ENCODE measurements at places on chromosomes 1 and 21.

DNA sequence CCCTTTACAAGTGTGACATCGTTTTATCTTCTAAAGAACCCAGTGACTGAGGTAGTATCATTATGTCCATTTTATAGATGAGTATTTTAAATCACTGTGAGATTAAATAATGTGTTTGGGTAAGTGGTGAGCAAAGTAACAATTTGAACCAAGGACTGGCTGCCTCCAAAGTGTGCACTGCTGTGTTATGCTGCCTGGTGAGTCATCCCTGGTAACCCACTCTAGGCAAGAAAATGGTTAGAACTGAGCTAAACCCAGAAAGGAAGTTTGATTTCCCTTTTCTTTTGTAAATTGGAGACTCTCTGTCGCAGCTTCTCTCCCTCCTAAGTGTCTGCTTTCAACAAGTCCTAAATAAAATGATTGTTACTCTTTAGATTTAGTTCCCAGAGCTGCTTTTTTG, 342.8 kb upstream of the KAZN start:
- no peak for DNase-seq

DNA sequence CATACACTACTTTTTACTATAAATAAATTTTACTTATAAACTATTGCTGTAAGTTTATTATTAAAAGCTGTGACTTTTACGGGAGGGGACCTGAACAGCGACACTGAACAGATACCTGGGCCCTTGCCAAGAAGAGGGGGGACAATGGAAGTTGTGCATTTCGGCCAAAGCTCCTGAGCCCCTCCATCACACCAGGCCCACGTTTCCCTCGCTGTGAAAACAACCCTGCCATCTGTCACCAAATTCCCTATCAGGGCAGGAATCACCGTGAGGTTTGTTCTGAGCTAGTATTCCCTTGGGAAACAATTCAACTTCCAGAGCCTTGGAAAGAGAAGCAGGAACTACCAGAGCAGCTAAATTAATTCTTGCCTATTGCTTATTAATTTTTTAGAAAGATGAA, 37.0 kb downstream of the VTCN1 start:
- no peak for DNase-seq

DNA sequence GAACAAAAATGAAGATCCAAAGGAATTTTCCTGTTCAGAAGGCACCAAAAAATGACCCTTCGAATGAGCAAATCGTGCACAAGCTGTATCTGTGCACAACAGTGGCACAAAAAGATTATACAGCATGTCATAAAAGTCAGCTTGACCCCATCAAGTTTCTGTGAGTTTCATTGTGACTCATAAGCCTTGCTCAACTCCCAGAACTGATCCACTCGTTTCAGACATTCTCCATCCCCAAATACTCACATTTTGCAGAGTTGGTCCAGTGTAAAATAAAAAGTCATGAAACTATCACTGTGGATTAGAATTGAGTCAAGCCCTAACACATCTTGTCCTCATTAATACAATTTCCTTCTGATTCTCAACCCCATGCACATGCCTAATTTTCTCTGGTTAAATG, 174.7 kb upstream of the PKN2 start:
- no peak for DNase-seq

DNA sequence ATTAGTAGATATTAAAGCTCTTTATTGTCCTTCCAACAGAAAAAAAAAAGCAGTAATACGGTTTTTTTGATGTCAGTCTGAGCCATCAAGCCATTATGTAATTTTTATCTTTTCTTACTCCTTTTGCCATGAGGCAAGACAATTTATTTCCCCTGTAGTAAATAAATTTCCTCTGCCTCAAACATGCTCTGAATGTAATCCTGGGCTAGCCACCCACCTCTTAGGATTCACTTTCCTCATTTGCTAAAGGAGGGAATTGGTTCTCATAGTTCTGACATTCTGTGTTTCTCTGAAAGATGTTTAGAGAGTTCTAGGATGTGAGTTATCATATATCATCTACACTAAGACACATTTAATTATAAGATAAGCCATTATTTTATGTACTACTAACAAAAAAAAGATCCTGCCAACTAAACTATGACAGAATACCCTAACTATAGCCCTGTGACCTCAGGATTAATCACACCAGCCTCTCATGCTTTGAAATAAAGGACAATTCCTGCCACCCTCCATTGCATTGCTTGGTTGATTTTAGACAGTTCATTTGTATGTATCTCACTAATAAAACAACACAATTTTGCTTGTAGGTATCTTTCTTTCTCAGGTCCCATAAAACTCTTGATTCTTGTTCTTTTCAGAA, 34.0 kb upstream of the RAP1A start:
- no peak for DNase-seq

DNA sequence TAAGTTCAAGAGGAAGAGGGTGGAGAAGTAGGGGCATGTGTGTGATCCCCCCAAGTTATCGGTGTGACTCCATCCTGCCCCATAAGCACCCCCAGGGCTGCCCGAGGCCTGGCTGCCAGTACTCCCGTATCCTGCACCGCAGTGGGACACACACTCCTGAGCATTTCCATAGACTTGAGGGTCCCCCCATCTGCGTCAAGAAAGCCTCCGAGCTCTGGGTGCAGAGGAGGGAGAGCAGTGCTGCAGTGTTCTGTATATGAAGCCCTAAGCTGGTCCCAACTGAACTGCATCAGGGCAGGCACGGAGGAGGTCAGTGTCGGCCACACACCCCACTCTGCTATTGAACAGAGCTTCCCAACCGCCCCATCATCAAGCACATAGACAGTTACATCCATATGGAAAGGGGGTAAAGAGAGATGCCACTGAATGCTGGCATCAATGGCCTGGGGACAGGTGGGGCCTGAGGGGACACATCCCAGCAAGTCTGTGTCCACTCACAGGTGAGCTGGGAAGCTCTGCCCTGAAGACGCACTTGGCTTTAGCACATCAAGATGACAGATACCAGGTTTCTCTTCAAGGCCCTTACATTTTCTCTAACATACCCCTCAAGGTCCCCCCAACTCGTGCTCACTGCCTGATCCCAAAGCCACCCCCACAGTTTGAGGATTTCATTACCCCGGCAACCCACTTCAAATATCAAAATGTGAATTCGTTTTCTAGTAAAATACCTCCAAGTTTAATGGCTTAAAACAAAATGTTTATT, 64.3 kb downstream of the EVA1C start:
- DNase-seq: no peak

DNA sequence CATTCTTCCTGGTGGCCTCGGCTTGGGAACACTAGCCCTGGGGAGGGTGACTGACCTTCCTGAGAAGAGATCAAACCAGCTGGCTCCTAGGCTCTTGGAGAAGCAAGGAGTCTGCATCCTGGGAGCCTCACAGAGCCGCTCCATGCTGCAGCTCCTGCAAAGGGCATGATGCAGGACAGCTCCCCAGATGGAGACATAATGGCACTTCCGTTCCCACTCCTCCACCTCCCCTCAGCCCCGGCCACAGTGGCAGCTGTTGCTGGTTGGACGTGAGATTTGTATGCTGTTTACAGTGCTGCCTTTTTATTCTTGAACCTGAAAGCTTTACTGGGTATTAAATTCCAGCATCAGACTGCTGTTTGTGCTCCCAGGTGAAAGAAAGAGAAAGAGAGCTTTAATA, 83.7 kb upstream of the CTTNBP2NL start:
- DNase-seq: no peak

GRCh38 chr1:26280333-26281042, 602 bp downstream of the SH3BGRL3 start:
- DNase-seq: no peak

DNA sequence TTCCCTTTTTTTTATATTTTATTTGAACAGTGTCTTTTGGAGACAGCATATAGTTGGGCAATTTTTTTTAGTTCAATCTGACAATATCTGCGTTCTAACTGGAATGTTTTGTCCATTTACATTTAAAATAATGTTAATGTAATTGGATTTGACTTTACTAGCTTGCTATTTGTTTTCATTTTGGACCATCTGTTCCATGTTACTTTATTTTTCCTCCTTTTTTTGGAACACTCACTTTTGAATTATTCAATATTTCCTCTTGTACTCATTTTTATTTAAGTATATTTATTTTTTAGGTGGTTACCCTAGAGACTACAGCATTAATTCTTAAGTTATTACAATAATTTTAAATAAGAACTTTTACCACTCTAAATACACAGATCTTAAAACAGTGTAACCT, 62.8 kb upstream of the C1orf87 start:
- DNase-seq: no peak

DNA sequence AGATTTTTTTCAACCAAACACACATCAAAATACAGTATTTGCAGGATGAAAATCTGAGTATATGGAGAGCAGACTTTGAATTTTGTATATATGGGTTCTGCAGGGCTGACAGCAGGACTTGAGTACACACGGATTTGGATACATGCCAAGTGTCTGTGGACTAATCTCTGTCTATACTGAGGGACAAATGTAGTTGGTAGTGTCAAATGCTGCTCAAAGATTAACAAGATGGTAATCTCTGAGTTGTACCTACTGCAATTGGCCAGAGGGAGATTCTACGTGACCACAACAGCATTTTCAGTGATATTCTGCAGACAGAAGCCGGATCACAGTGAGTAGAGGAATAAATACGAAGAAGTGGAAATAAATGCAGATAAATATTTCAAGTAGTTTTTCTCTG, 43.4 kb downstream of the SHCBP1L start:
- no peak for DNase-seq

DNA sequence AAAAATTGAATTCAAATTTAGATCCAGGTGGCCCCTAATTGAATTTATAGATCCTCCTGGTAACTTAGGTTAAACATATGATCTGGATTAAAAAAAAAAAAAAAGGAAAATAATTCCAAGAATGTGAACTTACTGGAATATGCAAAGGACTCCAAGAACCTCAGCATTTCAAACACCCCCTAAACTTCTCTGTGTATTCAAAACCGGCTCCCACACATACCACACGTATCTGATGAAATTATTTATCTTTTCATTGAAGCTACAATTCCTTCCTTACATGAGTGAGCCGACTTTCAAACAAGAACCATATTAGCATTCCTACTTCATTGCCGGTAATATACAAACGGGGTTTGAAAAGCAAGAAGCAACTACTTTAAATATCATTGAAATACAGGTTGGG, 61.4 kb upstream of the FMN2 start:
- no peak for DNase-seq

- no peak for DNase-seq
Observed at GRCh38 chr1:185473186-185473585, 156.1 kb upstream of the IVNS1ABP start.

- no peak for DNase-seq
Observed at GRCh38 chr1:21414015-21414414, 25.9 kb upstream of the NBPF3 start.

DNA sequence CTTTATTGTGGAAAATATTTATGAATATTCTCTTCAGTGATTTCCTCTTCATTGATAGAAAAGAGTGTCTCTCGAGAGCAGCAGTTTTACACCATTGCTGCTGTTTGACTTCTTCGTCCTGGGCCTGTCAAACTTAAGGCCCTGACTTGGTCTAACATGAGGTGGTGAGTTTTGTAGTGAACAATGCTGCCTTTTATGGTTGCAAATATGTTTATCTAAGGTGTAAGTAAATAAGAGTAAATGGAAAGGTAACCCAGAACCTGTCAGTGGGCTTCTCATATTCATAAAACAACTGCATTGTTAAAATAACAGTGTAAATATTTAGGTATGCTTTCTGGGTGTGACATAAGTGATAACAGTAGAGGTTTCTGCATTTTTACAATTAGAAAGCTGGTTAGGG, 62.8 kb upstream of the SCCPDH start:
- DNase-seq: no peak

DNA sequence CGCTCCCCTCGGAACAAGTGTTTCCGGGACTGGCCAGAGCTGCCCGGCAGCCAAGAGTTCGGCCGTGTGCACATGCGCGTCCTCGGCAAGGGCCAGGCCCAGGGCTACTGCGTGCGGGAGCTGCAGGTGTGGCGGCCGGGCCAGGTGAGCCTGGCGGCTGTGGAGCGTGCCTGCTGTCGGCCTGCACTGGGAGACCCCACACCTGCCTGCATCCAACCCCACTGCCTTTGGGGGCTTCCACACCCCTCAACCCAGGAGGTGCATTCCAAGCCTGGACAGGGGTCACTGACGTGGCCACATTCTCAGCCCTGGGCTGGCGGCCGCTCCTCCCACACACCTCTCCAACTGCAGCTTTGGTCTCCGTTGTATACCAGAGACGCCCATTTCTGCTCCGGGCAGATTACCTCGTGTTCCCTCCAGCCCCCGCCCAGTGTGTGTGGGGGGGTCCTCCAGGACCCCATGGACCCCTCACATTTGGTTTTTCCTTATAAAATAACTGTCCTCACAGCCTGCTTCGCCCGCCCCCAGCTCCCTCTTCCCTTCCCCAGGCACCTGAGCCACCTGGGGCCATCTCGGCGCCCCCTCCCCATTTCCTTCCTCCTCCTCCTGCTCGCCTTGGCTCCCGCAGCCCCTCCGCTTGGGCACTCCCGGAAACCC, 6.1 kb downstream of the RNF223 start:
- DNase-seq: no peak

DNA sequence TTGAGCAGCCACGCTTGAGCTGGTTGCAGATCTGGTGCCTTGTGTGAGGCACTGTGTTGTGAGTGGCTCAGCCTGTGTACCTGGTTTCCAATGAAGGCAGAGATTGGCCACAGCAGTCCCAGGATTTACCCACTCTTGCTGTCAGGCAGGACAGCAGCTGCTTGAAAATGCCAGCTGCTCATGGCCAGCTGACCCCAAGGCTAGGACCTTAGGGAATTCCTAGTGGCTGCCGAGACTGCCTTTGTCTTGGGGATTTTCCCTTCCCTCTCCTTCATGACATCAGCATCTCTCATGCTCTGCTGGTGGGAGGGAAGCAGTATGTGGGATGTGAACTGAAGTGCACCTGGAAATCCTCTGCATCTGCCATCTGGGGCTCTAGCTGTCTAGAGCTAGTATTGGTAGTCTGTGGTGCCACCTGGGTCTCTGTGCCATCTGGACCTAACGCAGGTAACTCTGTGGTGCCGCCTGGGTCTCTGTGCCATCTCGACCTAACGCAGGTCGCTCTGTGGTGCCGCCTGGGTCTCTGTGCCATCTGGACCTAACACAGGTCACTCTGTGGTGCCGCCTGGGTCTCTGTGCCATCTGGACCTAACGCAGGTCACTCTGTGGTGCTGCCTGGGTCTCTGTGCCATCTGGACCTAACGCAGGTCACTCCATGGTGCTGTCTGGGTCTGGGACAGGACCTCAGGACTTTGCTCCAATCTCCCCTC, 3.8 kb upstream of the LRRC47 start:
- DNase-seq: no peak

GRCh38 chr1:234469376-234469775, 9.6 kb downstream of the TARBP1 start:
- no peak for DNase-seq

DNA sequence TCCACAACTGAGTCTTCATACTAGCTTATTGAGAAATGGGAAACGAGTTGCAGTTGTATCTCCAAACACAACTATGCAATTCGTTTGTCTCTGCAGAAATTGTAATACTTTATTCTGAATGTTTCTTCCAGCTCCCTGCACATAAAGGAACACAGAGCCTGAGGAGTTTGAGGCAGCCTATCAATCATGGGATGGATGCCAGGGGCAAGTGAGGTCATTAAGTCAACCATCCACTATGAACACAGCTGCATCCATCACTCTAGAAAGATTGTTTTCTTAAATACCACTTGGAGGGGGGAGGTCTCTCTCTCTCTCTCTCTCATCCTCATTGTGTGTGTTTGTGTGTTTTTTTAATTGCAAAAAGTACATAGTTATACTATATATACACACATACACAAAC, 2.9 kb upstream of the PSMB2 start:
- no peak for DNase-seq
